ENCODE measurements at places on chromosomes 7 and 10.

DNA sequence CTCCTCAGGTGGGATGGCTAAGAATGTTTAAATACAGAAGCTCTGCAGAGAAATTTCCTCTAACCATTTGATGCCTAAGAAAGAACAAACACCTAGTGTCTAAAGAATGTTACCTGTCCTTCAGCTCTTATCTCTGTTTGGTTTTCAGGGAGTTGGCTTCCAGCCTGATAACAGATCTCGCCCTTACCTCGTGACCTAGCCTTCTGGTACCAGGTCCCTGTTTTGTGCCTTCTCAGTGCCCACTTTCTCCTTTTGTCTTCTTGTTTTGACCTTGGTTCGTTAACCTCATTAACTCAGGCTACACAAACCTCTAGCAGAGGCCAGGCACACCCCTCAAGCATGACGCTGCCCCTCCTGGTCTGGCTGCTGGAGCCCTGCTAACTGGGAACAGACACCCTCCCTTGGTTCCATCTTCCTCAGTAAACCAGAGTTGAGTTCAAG is 16.1 kb upstream of the RAB11FIP2 start:
- no peak for DNase-seq

DNA sequence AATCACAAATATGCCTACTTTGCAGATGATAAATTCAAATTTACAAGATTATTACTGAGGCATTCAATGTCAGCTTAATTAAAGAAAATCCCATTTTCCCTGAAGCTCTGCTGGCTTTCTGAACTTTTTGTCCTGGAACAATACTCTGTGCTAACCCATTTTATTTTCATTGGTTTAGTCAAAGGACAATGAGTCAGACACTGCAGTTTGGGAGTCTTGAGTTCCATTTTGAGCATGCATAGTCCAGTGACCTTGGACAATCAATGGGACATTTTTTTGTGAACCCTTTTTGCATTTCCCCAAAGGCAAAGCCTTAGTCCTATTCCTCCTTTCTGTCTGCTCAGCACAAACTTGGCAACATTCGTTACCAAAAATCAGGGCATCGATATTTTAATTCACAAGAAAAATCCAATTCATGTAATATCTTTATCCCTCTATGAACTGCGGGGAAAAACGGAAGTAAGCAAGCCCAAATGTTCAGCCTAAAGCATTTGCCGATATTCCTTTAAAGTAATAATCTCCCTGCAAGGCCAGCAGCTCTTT is 339.8 kb downstream of the RNLS start:
- no peak for DNase-seq

GRCh38 chr7:140689199-140690152 is 7.0 kb upstream of the NDUFB2 start:
- no peak for DNase-seq

DNA sequence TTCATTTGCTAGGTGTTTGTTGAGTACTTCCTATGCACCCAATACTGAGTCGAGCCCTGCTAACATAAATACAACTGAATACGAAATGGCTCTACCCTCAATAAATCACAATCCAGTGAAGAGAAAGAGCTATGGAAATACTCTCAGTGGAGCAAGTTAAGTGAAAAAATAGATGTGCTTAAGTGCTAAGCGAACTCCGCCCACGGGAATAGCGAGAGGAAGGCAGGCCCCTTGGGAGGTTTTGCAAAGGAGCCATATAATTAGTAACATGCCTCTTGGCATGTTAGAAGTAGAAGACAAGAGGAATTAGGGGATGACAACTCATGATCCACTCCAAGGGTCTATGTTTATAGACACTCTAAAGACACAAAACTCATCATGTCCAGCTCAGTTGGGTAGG is 42.8 kb upstream of the TSPAN33 start:
- no peak for DNase-seq

DNA sequence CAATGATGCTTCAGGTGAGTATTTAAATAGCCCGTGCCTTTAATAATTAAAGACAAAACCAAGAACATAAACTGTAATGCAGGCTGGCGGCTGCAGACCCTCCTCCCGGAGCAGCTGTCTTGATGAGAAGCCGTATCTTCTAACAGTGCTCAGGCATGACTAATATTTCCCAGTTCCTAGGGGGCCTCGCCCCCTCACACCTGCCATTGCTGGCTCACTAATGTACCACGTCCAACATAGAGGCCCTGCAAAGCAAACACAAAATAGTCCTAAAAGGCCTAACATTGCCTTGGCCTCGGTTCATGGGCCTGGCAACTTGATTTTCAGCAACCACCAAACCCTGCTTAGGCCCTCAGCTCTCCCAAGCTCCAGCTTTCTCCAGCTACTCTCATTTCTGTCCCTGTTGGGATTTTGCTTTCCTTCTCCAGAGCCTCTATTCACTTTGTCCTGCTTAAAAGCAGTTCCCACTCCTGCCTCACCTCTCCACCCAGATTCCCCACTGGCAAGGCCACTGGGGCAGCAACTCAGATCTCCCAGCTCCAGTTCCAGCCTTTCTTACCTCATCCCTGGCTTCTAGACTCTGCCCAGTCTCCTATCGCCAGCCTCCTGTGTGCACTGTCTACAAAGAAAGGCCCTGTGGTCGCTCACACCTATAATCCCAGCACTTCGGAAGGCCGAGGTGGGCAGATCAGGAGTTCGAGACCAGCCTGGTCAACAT is 16.2 kb downstream of the SORBS1 start:
- DNase-seq, result no peak

DNA sequence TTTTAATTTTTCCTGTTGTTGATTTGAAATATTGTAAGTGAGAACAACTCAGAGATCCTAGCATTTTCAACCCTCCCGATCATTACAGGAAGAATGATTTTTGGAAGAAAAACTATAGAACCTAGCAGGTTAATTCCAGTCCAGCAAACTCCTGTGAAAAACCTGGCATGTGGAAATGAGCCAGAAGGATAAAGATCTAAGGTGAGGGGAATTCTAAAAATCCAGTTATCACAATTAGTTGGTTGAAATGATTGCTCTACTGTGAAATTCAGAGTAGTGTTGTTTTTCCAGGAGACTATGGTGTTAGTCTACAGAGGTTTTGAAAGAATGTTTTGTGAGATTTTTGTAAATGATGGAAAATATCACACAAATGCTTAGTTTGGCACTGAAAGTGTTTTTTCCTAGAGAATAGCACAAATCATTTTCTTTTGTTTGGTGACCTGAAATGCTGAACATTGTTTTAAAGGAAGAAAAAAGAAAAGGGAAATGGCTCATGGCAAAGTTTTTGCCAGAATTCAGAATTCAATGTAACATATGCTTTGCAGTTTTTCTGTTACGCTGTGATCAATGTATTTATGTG is 152.4 kb upstream of the SLC26A5 start:
- no peak for DNase-seq

GRCh38 chr10:115866691-115867090 is 406.3 kb downstream of the GFRA1 start:
- no peak for DNase-seq

- no peak for DNase-seq
Measured at GRCh38 chr10:12993595-12993994, 7.9 kb downstream of the CCDC3 start.

DNA sequence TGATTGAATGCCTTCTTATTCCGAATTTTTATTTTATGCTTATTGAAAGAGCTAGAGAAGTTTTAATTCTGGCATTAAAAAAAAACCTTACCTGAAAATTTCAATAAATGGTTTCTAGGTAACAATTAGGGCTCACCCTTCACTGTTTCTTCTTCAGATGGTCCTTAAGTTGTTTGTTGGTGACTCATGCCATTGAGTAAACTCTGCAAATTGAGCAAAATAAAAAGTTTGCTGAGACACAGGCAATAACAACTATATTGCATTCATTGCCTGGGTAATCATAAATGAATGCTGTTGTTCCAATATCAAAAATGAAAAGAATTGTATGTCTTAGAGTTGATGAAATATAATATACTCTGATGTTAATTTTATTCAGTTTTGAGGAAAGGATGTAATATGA is 300.3 kb downstream of the CDK14 start:
- no peak for DNase-seq

DNA sequence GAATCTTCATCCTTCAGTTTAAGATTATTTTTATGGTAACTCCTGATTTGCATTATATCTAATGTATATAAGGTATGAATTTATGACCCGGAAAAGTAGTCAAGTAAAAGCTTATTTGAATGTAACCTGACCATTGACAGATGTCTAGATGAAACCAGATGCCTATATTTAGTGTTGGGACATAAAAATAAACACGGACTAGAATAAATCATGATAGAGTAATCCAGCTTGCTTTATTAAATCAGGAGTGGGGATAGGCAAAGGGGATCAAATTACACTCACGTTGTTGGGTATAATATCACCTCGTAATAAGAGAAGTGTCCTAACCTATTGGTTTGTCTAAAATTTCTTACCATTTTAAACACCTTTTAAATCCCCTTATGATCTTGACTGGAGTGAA is 244.6 kb downstream of the AGMO start:
- DNase-seq, result no peak

- DNase-seq, result no peak
Measured at GRCh38 chr10:31678575-31679516, 249.8 kb downstream of the ARHGAP12 start.

DNA sequence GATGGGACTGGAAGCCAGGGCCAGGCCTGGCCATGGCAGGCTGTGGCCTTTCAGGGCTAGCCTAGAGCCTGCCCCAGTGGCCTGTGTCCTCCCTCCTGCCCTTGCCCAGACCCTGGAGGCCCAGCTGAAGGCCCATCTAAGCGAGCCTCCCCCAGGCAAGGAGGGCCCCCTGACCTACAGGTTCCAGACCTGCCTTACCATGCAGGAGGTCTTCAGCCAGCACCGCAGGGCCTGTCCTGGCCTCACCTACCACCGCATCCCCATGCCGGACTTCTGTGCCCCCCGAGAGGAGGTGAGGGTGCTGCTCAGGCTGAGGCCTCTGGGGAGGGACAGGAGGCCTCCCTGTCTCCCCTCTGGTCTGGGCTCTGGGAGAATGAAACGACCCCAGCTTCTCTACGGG is 60.9 kb downstream of the PALD1 start:
- no peak for DNase-seq

DNA sequence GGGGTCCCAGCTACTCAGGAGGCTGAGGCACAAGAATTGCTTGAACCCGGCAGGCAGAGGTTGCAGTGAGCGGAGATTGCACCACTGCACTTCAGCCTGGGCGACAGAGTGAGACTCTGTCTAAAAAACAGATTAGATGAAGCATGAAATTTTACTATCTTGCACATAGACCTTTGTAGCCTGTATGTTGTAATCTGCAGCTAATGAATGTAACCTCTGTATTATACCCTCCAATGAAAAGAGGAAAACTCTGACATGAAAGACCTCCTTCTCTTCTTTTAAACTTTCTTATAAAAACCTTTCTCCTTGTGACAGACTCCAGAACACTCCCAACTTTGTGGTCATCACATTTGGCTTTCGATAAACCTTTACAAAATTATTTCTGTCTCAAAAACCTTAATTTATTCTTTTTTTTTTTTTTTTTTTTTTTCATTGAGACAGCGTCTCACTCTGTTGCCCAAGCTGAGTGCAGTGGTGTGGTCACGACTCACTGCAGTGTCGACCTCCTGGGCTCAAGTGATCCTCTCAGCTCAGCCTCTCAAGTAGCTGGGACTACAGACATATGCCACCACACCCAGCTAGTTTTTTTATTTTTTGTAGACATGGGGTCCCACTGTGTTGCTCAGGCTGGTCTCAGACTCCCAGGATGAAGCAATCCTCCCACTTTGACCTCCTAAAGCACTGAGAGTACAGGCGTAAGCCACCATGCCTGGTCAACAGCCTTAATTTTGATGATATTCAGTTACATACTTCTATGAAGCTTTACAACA is 97.4 kb downstream of the SVOPL start:
- no peak for DNase-seq

GRCh38 chr10:78448470-78448869 is 414.8 kb downstream of the RPS24 start:
- no peak for DNase-seq

GRCh38 chr7:149248777-149249176 is 9.3 kb downstream of the ZNF212 start:
- peak; percentile 30 for DNase-seq

- DNase-seq, result no peak
Measured at GRCh38 chr10:24494236-24494635, 229.5 kb downstream of the ARHGAP21 start.
